ENCODE measurements at places on chromosomes 7 and 10. TPM values are rescaled to one million over a fixed set of nuclear protein-coding genes. Genes with fewer than 3 reads are reported as not detected.

Gene LIPN
- total RNA-seq = not detected

Gene DNAJC12
- 0.65 TPM for total RNA-seq

Gene TBATA
- total RNA-seq = not detected

Gene ABI1
- total RNA-seq = 56.8 TPM

Gene GJD4
- total RNA-seq = not detected

Gene ZNF804B
- total RNA-seq = not detected

Gene ADCYAP1R1
- not detected for total RNA-seq

Gene RASSF4
- total RNA-seq = 0.48 TPM

Gene MYO1G
- 371 TPM for total RNA-seq

Gene NT5C2
- 62.3 TPM for total RNA-seq

Gene TAF3
- 12.7 TPM for total RNA-seq

Gene DPCD
- total RNA-seq = 2.9 TPM

Gene MXI1
- total RNA-seq = 34.3 TPM

Gene WNT2
- total RNA-seq = not detected

Gene LRIT1
- not detected for total RNA-seq

Gene NCF1
- 5.2 TPM for total RNA-seq

Gene ERVW-1
- not detected for total RNA-seq

Gene MCM10
- total RNA-seq = 35.8 TPM

Gene OR2A1
- 0.13 TPM for total RNA-seq

Gene ZNF727
- total RNA-seq = 0.15 TPM

Gene POU6F2
- total RNA-seq = not detected

Gene IFIT1
- 2.9 TPM for total RNA-seq

Gene GNAT3
- total RNA-seq = not detected

Gene ARPC1A
- 44.8 TPM for total RNA-seq

Gene NEUROD6
- total RNA-seq = not detected

Gene RNF32
- 1.7 TPM for total RNA-seq

Gene ZNF33B
- total RNA-seq = 38.2 TPM

Gene TSPAN14
- total RNA-seq = 145 TPM

Gene MMD2
- not detected for total RNA-seq

Gene RBP4
- total RNA-seq = not detected

Gene NEURL1
- 1.1 TPM for total RNA-seq

Gene CHN2
- 5.3 TPM for total RNA-seq

Gene HTR7
- not detected for total RNA-seq

Gene MTURN
- total RNA-seq = 4.2 TPM

Gene GLI3
- 0.03 TPM for total RNA-seq

Gene CCDC172
- total RNA-seq = not detected

Gene LFNG
- total RNA-seq = 99.9 TPM

Gene ZCWPW1
- 3.6 TPM for total RNA-seq

Gene GNGT1
- total RNA-seq = not detected

Gene ANKRD22
- total RNA-seq = 0.86 TPM

Gene SP8
- total RNA-seq = not detected

Gene FZD1
- 0.72 TPM for total RNA-seq

Gene HMX2
- total RNA-seq = not detected

Gene HTRA1
- not detected for total RNA-seq

Gene TEX36
- total RNA-seq = not detected

Gene RNLS
- 1.5 TPM for total RNA-seq

Gene UNC5B
- total RNA-seq = not detected

Gene CPN1
- not detected for total RNA-seq

Gene PAPSS2
- not detected for total RNA-seq

Gene ENO4
- total RNA-seq = not detected

Gene PWWP2B
- total RNA-seq = 13.0 TPM

Gene SPDYE5
- 0.13 TPM for total RNA-seq

Gene AMPH
- total RNA-seq = not detected

Data from activated naive CD4-positive, alpha-beta T cell treated with anti-CD3 and anti-CD28 coated beads, Interleukin-2, amount 10 ng/mL, durations not matched to agents 5 hours and 36 hours (primary cell).